ENCODE measurements at places on chromosomes 12 and 14. TPM values are rescaled to one million over a fixed set of nuclear protein-coding genes. Genes with fewer than 3 reads are reported as not detected.

The VAMP1 gene
- 1.6 TPM for polyA plus RNA-seq

The OR4Q2 gene
- not detected for polyA plus RNA-seq

The SLC17A8 gene
- polyA plus RNA-seq = 0.22 TPM

The KRT6C gene
- polyA plus RNA-seq = not detected

The TAS2R20 gene
- polyA plus RNA-seq = not detected

The NINJ2 gene
- 5.2 TPM for polyA plus RNA-seq

The PZP gene
- 0.06 TPM for polyA plus RNA-seq

The C14orf39 gene
- not detected for polyA plus RNA-seq

The P3H3 gene
- polyA plus RNA-seq = 7.1 TPM

The IRAK3 gene
- polyA plus RNA-seq = 4.0 TPM

The CLEC4C gene
- polyA plus RNA-seq = not detected

The CRIP1 gene
- polyA plus RNA-seq = 150 TPM

The C12orf56 gene
- polyA plus RNA-seq = not detected

The GPX2 gene
- polyA plus RNA-seq = 1,000 TPM

The TMCC3 gene
- 23.9 TPM for polyA plus RNA-seq

The ADSS1 gene
- polyA plus RNA-seq = 3.6 TPM

The RAB15 gene
- polyA plus RNA-seq = 21.1 TPM

The OVCH1 gene
- polyA plus RNA-seq = 0.01 TPM

The SPIC gene
- polyA plus RNA-seq = 0.10 TPM

The JDP2 gene
- 42.7 TPM for polyA plus RNA-seq

The OTX2 gene
- polyA plus RNA-seq = not detected

The KRT4 gene
- polyA plus RNA-seq = 12.3 TPM

The VRK1 gene
- polyA plus RNA-seq = 17.5 TPM

The ERP27 gene
- not detected for polyA plus RNA-seq

The RNFT2 gene
- polyA plus RNA-seq = 1.6 TPM

The ARHGEF25 gene
- 6.0 TPM for polyA plus RNA-seq

The LRCOL1 gene
- polyA plus RNA-seq = not detected

The PMEL gene
- polyA plus RNA-seq = 1.8 TPM

The AJUBA gene
- 18.9 TPM for polyA plus RNA-seq

The PLEKHG7 gene
- polyA plus RNA-seq = not detected

The FOXA1 gene
- polyA plus RNA-seq = 11.9 TPM

The MUCL1 gene
- not detected for polyA plus RNA-seq

The CLEC2B gene
- 7.4 TPM for polyA plus RNA-seq

The LAG3 gene
- polyA plus RNA-seq = 0.76 TPM

The RBP5 gene
- polyA plus RNA-seq = 0.67 TPM

The ISM2 gene
- not detected for polyA plus RNA-seq

The DHRS2 gene
- polyA plus RNA-seq = not detected

The MBD6 gene
- 72.0 TPM for polyA plus RNA-seq

The TSPAN19 gene
- 0.34 TPM for polyA plus RNA-seq

The WIF1 gene
- not detected for polyA plus RNA-seq

The VSIG10 gene
- 32.8 TPM for polyA plus RNA-seq
